Activated gamma-delta T cell treated with anti-CD3 and anti-CD28 coated beads, Interleukin-2, amount 50 U/mL, for 16 hours (primary cell): ENCODE measurements at places on chromosomes 16 and 17.

GRCh38 chr17:63649813-63650212 is 27.6 kb downstream of the MAP3K3 start:
- no peak for DNase-seq

- DNase-seq = no peak
These were observed 13.9 kb upstream of the GINS3 start for GRCh38 chr16:58378401-58378800.

GRCh38 chr17:42895185-42895555 is 5.4 kb upstream of the G6PC1 start:
- DNase-seq = no peak

- DNase-seq = no peak
These were observed 26.2 kb downstream of the ADCY7 start for GRCh38 chr16:50292566-50292948.

DNA sequence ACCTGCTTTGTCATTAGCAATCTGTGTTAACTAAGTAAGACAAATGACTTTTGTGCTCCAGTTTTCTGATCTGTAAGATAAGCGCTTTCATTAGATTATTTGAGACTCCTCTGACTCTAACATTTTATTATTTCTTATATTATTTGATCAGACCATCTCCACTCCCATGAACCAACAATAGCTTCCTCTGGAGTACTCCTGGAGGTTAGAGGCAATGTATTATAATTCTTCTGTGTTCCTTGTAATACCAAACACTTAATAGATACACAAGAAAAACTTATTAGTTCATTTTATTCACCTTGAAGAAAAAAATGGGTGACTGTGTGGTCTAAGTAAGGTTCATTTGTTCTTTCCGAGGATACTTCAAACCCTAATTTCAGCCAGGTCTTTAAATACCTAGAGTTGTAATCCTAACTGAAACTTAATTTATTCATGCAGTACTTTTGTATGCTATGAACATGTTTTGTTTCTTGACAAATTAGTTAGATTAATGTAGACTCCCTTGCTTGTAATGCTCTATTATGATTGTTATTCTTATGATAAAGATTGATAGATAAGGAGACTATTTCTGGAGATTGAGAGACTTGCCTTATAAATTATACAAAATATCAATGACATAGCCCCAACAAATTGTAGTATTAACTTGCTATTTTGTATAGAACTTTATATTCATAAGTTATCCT is 53.9 kb downstream of the NQO1 start:
- no peak for DNase-seq

DNA sequence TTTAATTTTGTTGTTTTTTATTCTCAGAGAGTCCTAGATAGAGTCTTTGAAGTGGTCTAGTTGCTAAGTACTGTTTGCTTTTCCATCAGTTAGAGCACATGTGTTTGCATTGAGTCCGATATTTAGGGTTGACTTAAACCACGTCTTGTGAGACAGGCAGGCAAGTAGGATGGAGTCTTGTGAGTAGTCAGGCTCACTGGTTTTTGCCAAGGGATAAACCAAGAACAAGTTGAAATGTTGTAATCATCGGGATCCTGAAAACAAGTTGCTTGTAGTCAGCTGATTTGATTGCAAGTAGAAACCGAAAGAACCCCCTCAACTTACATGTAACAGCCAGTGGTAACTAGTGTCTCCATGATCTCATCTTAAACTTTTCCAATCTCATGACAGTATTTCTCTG is 17.2 kb downstream of the ATP6V0A1 start:
- DNase-seq = no peak

DNA sequence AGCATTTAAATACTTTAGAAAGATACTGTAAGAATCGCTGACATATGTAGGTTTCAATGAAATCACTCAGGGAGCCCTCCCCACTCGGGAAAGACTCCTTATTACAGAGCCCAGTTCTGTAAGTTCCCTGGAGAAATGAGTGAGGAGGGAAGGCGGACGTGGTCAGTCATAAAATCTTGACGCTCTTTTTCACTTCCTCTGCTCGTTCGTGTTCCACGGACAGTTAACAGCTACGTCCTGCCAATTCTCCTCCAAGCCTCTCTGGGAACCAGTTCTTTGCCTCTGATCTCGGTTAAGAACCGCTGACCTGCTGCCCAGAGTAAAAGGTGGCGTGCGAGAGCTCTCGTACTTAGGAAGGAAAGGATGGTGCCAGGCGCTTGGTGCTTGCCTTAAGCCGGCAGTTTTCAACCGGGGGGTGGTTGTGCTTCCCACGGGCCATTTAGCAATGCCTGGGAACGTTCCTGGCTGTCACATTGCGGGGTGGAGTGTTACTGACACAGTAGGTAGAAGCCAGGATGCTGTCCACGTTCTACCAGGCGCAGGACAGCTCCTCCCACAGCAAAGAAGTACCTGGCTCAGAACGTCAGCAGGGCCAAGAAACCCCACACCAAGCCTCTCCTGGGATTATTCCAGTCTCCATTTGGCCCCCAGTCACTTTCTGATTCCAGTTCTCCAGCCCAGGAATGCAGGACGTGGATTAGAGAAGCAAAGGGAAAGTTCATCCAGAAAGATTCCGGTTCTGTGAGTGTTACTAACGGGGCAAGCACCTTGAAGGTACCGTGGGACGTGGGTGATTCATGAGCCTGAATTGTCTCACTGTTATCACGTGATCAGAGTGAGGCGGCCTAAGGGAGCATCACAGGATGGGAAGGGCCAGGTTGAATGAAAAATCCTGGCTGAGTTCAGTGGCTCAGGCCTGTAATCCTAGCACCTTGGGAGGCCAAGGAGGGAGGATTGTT is 87.7 kb downstream of the MRM3 start:
- no peak for DNase-seq

- no peak for DNase-seq
These were observed 13.7 kb downstream of the KANSL1 start for GRCh38 chr17:46179375-46179999.

DNA sequence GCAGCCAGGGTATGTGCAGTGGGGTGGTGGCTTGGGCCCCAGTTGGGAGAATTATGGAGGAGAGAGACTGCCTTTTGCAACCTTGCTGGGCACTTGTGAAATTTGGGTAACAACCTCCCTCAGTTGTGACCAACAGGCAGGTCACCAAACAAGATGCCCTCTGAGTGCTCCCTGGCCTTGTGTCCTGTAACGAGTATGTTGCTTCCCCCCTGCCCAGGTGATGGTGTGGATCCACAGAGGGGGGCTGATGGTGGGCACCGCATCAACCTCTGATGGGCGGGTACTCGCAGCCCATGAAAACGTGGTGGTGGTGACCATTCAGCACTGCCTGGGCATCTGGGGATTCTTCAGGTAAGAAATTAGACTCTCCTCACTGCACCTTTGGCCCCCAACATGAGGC is 74.3 kb downstream of the SLC6A2 start:
- no peak for DNase-seq

DNA sequence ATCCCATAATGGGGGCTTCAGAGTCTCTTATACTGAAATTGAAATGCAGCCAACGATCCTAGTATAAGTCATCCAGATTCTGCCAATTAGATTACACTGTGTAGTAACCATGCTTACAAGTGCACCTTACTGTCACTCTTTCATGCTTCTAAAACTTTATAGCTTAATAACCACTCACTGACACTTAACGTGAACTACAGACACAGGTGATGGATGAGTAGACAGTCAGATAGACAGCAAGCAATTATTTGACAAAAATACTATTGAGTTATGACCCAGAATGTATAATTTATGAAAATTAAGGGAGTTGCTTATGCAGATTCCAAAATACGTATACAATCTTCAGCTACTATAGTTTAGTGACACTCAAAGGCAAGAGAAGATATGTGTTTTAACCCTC is 6.3 kb downstream of the CDH8 start:
- DNase-seq = no peak

GRCh38 chr16:54591816-54592246 is 305.2 kb upstream of the IRX3 start:
- no peak for DNase-seq

DNA sequence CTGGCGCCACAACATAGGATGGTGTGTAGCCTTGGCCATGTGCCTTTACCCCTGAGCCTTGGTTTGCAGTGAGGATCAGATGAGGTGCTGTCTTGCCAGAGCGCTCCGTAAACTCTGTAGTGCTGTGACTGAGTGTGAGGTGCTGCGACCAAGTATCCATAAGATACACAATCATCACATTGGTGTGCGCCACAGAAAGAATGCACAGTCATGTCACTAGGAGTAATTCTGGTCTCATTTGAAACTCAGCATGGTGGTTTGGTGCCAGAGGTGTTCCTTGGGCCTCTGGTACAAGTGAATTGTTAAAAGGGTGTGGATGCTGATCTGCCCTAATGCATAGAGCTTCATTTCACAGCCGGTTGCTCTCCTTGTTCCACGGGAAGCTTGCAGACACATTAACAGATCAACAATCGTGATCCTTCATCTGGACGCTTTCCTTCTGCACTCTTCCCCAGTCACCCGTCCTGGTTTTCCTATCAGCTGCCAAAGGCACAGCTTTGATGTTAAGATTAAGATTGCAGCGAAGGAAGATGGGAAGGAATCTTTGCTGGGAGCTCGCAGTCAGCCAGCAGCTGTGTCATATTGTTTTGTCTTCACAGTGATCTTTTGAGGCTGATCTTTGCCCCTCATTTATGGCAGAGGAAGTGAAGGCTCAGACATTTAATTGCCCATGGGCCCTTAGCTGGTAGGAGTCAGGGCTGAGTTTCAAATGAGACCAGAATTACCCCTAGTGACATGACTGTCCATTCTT is 79.1 kb downstream of the KSR1 start:
- DNase-seq = no peak

GRCh38 chr17:50257676-50258224 is 16.5 kb upstream of the TMEM92 start:
- DNase-seq = no peak

DNA sequence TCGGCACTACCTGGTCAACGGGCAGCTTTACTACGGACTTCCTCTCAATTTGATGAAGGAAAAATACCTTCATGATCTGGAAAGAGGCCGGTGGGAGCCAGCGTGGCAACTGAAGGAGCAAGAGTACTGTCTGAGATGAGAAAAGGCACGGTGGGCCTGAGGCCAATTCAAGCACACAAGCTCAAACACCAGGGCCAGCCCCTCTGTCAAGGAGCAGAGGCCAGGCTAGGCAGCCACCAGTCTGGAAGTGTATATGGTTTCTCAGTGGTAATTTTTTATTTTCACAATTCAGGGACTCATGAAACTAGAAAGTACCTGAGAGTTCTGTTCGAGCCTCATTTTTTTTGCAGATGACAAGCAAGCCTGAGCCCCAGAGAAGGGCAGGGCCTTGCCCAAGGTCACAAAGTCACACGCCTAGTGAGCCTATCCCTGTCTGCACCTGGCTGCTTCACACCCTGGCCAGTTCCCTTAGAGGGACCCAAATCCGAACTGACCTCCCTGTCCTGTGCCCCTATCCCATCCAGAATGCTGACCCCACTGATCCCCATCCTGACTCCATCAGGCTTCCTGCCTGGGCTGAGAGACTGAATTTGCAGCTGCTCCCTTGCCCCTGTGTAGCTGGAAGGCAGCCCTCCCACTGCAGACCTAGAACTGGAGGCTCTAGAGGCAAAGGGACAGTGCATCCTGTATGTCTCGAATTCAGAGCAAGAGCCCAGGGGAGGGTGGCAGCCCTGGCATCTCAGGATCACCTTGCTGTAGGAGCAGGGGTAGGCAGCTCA is 4.8 kb upstream of the TBX2 start:
- no peak for DNase-seq

- DNase-seq = no peak
These were observed 31.6 kb downstream of the RBFOX3 start for GRCh38 chr17:79579074-79579800.

GRCh38 chr16:12095275-12096156 is 119.0 kb downstream of the SNX29 start:
- DNase-seq = peak; percentile 50

- DNase-seq = no peak
These were observed 60.5 kb downstream of the ZZEF1 start for GRCh38 chr17:4082136-4082924.

DNA sequence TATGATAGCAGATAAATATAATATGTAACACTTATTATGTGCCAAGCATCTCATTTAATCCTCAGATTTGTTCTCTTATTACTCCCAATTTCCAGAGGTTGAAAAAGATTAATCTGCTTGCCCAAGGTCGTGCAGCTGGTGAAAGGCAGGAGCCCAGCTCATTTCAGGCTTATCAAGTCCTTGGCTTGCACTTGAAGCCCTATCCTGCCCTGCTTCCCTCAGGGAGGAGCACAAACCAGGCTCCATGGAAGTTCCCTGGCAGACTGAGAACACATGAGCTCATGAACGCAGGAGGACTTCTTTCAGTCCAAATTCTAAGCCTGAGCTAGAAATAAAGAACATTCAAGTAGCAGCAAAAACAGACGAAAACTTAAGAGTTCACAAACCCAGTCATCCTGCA is 74.8 kb downstream of the USP31 start:
- DNase-seq = no peak

- no peak for DNase-seq
These were observed 416.4 kb downstream of the CDH11 start for GRCh38 chr16:64705443-64705842.

- peak; percentile 71 for DNase-seq
These were observed at the start of gene TSPOAP1 for GRCh38 chr17:58328195-58329034. TSS of gene TSPOAP1 (minus strand) at chr17:58328795. CDS start at chr17:58327920, 875 bp downstream.

GRCh38 chr16:69319826-69320739 is 8.9 kb downstream of the VPS4A start:
- DNase-seq = no peak

- DNase-seq = no peak
These were observed 209.3 kb downstream of the FTO start for GRCh38 chr16:53913099-53913870.

DNA sequence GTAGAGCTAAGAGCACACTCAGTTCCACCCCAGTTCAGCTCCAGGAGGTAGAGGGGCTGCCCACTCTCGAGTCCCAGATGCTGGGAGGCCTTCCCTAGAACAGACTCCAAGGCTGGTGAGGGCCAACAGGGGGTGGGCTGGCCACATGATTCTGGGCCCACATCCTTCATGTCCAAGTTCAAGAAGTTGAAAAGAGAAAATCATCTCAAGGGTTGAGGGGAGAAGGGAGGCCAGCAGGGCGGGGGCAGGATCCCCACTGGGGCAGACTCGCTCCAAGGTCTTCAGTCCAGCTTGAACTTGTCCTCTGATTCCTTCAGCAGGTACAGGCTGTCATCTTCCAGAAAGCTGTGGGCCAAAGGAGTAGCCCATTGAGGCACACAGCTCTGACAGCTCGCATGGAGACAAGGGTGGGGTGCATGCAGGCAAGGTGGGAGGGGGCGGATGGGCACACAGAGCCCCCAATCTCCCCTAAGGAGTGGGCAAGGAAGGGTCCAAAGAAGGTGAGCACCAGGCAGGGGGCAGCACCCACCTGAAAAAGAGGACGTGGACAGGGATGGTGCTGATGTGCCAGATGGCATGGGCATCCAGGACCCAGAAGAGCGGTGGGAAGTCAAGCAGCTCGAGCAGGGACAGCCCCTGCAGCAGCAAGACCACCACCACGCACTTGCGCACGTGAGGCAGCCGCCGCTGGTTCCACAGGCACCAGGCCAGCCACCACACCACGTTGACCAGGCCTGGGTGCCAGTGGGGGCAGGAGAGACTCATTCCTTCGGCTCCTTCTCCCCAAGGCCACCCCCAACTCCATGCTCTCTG is 4.5 kb downstream of the PNMT start:
- DNase-seq = no peak

- no peak for DNase-seq
These were observed 33.6 kb downstream of the MEOX1 start for GRCh38 chr17:43628089-43628650.
